ENCODE measurements at places on chromosomes 2 and 18.

DNA sequence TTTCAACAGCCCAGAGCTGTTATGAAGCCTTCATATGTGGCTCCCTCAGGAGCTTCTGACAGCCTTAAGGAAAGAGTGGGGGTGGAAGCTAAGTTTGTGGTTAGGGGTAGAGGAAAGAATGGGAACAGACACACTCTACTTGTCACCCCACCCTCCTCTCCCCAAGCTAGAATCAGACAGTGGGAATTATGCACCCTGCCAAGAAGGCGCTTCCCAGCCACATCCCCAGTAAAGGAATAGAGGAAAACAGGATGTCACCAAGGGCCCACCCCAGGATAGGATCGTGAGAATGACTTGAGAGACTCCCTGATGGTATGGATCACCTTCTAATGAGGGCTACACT is 32.4 kb upstream of the EML4 start:
- no peak for DNase-seq

- no peak for DNase-seq
Measured at GRCh38 chr2:214560618-214561190, 149.8 kb downstream of the VWC2L start.

GRCh38 chr2:168054657-168055056 is 192.7 kb downstream of the STK39 start:
- DNase-seq = no peak

DNA sequence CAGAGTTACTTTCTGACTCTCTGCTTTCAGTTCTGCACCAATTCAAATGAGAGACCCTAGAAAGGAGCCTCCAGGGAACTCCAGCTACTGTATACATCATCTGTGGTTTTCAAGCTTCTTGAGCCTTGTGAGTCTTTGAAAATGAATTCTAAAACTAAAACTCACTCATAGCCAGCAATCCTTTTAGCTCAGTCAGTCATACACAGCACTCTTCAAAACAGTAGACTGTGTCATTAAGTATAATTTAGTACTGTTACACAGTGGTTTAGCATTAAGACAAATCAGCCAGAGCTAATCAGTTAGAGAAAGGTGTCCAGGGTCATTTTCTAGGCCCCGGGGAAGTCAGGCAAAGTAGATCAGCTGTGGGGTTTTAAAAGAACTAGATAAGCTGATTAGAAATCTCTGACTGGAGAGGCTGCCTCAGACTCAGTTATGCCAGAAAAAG is 322.1 kb upstream of the THUMPD2 start:
- no peak for DNase-seq

DNA sequence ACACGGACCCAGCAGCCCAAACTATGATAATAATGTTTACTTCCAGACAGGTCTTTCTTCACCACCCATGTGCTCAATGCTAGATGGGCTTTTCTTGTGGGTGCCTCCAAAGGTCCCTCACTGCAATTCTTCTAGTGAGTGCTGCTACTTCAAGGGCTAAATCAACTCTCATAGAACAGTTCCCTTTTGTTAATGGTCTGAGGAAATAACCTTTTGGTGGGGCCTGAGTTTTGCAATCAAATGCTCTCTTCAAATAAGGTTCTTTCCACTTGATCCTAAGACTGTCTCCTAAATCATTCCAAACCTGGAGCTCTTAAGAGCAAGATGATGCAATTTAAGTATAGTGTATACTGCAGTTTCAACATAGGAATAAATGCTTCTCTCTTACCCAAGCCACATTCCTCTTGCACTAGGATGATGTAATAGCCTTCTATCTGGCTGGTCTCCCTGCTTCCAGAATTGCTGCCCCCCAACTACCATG is 6.0 kb downstream of the NEMP2 start:
- DNase-seq = no peak

- no peak for DNase-seq
Measured at GRCh38 chr2:72851333-72851732, 25.5 kb upstream of the EXOC6B start.

GRCh38 chr18:73741946-73742345 is 405.7 kb downstream of the FBXO15 start:
- no peak for DNase-seq

- no peak for DNase-seq
Measured at GRCh38 chr2:224183086-224183485, 144.0 kb upstream of the SERPINE2 start.

DNA sequence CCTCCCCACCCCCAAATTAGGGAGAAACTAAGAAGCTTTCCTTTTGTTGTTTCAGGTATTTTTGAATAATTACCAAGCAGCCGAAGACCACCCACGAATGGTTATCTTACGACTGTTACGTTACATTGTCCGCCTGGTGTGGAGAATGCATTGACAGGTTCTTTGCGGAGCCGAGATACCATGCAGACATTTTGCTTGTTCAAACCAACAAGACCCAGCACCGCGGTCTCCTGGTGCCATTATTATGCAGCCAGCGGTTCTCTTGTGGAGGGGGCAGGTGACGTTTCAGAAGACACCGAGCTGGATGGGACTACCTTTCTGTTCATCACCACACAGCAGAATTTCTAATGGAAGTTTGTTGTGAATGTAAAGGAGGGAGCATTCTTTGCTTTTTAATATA is 43.4 kb downstream of the BCL2L11 start:
- peak; percentile 79 for DNase-seq

DNA sequence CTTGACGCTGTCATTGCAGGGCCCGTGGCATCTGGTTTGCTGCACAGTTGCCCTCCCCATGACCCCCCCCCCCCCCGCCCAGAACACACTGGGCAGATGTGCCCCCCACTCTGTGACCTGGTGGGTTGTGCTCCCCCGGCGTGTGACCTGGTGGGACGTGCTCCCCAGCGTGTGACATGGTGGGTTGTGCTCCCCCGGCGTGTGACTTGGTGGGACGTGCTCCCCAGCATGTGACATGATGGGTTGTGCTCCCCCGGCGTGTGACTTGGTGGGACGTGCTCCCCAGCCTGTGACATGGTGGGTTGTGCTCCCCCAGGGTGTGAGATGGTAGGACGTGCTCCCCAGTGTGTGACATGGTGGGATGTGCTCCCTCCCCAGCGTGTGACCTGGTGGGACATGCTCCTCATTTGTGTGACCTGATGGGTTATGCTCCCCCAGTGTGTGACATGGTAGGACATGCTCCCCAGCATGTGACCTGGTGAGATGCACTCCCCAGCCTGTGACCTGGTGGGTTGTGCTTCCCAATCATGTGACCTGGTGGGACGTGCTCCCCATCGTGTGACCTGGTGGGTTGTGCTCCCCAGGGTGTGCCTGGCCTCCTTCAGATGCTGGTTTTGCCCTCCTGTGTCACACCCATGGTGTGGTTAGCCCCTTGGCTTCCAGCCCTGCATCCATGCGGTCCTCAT is 213.7 kb downstream of the AGAP1 start:
- DNase-seq = no peak

DNA sequence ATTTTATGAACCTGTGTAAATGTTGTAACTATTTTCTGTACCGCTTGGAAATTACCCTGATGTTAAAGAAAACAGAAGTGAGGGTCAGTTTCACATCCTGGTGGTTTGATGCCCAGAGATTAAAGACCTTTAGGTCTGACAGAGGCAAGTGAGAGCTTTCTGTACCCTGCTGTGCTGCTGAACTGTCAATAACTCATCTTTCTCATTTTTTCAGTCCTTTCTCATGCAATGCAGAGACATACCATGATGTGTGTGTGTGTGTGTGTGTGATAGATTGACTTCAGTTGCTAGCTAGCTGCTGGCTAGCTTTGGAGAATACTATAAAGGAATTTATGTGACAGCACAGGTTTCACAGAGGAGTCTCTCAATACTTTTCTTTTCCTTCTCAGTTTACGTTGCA is 2025.6 kb upstream of the LRRTM1 start:
- DNase-seq = no peak

DNA sequence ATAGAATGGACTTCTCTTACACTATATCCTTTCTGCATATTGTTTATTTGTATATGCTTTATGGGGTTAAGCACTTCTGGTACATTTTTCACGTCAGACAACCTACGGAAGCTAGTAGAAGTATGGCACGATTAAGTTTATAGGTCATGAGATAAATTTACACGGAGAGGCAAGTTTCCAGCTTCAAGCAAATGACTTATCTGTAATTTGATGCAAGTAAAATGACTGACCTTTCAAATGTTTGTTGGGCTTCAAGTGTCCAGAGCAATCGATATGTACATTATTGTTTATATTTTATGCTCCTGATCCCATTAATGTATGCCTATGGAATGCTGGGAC is 97.5 kb upstream of the EFEMP1 start:
- no peak for DNase-seq

GRCh38 chr18:3526421-3527354 is 76.7 kb downstream of the TGIF1 start:
- DNase-seq = peak; percentile 27

DNA sequence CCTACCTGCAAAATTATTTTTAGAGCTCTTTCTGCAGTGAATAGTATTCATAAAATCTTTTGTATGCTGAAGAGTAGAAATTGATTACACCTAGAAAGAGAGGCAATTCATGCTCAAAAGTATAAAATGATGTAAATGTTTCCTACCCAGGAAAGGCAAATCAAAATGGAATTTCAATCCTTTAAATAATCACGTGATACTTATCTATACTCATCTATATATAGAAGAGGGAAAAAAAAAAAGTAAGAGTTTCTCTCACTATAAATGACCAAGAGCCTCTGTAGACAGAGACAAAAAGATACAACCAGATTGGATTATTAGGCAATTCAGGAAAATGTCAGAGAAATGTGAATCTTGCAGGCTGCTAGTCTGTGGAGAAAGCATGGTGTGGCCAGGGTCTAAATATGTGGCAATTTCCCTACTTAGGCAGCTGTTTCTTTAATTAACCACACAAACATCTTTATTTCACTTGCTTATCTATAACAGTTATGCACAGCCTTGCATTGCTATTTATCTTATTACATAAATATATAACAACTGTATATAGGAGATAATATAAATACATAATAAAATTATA is 39.5 kb downstream of the METTL8 start:
- no peak for DNase-seq

GRCh38 chr2:177622521-177622920 is 229.9 kb downstream of the AGPS start:
- peak; percentile 74 for DNase-seq

- DNase-seq = peak; percentile 13
Measured at GRCh38 chr2:143284087-143284675, 155.0 kb downstream of the ARHGAP15 start.

DNA sequence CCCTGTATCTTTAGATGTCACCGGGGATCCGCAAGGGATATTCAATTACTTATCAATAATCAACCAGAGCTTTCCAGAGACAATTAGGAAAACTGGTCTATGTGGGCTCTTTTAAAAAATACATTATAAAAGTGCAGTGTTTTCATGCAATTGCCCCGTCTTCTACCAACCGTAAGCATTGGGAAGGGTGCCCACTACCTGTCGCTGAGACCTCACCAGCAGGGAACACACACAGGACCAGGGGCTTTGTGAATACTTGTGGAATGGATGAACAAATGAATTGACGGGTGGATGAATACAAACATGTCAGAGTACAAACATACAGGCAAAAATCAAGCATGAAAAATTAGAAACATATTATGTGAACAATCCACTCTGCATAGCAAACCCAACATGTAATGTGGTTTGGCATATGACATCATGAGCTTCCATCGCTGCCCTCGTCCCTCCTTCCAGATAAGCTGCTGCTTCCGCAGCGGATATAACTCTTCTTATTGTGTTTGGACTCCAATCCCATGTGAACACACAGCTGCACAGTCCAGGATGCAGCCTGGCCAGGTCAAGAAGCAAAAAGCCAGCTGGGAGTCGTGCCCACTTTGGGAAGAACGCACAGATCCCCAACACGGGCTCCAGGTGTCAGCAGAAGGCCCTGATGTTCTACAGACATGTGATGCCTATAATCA is 5.3 kb downstream of the FHL2 start:
- DNase-seq = no peak

DNA sequence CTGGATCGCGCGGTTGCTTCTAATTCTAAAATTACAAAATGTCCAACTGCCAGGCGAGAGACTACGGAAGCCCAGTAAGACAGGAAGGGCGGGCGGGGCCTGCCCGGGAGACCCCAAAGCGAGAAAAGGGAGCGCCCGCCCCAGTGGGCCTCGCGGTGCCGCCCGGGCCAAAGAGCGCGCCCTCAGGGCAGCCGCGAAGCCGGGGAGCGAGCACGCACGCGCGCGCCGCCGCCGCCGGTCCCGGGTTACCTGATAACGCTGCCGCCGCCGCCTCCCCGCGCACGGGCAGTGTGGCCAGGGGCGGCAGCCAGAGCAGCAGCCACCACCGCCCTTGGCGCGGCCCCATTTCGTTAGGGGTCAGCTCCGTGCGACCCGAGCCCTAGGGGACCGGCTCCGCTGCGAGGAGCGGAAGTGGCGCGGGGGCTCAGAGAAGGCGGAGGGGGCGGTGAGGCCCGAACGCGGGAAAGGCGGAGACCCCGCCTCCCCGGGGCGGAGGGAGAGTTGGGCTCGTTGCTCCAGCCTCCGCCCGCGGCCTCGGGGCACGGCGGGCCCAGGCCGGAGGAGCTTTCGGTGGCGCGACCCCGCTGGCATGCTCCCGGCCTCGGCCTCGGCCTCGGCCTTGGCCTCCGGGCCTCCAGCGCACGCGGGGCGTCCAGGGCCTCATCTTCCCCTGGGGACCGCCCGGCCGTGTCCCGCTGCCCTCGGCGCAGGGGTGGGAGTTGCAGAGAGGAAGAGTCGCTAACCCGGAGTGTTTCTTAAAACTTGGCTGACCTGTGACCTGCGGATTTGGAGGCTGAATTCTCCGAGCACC is at the start of gene NEMP2:
Gene NEMP2, minus strand, starts transcription at position 413 of the 811 bp plus-strand sequence. Its CDS starts 67 bp downstream, at position 346.
- DNase-seq = peak; percentile 92

GRCh38 chr2:174773215-174773614 is 8.9 kb upstream of the CHRNA1 start:
- DNase-seq = no peak

DNA sequence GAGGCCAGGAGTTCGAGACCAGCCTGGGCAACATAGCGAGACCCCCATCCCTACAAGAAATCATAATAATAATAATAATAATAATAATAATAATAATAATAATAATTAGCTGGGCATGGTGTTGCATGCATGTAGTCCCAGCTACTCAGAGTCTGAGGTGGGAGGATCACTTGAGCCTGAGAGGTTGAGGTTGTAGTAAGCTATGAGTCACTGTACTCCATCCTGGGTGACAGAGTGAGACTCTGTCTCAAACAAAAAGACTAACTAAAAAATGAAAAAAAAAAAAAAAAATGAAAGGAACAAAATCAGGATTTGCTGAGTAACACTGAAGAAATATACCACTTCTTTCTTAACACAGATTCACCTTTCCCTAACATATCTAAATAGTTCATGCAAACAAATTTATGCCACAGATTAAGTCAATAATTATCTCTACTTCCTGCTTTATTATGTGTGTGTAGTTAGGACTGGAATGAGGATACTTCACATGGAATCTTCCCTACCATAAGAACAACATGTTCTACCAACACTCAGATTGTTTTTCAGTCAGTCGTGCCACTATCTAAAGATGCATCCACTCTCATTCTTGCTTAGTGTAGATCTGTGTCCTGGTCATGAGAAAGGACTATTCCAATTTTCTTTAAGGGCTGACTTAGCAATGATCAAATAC is 928.7 kb downstream of the SLC4A3 start:
- no peak for DNase-seq

All from H7 (cell line).